Iris pigment epithelial cell (primary cell): ENCODE measurements at places on chromosomes 5 and 9.

- DNase-seq = no peak
Measured at GRCh38 chr5:58076483-58077257, 383.2 kb downstream of the PLK2 start.

DNA sequence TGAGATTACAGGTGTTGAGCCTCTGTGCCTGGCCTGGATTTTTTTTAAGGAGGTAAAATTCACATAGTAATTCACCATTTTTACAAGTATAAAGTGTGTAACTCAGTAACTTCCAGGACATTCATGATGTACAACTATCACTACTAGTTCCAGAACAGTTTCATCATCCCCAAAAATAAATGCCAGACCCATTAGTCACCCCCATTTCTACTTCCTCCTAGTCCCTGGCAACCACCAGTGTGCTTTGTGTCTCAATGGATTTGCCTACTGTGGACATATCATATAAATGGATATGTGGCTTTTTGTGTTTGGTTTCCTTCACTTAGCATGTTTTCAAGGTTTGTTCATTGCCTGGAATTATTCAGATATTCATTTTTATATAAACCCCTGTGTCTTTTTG is 72.5 kb upstream of the PANK3 start:
- DNase-seq = peak; percentile 85

- peak; percentile 83 for DNase-seq
Measured at GRCh38 chr5:7878381-7878873, 9.5 kb downstream of the MTRR start.

DNA sequence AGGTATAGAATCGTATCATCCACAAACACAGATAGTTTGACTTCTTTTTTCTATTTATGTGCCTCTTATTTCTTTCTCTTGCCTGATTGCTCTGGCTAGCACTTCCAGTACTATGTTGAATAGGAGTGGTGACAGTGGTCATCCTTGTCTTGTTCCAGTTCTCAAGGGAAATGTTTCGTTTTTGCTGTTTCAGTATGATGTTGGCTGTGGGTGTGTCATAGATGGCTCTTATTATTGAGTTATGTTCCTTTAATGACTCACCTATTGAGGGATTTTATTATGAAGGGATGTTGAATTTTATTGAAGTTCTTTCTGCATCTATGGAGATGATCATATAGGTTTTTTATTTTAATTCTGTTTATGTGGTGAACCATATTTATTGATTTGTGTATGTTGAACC is 70.3 kb downstream of the ENC1 start:
- no peak for DNase-seq

GRCh38 chr5:154784856-154785255 is 29.7 kb downstream of the LARP1 start:
- DNase-seq = no peak

- DNase-seq = no peak
Measured at GRCh38 chr5:173507171-173507570, 109.3 kb downstream of the BOD1 start.

DNA sequence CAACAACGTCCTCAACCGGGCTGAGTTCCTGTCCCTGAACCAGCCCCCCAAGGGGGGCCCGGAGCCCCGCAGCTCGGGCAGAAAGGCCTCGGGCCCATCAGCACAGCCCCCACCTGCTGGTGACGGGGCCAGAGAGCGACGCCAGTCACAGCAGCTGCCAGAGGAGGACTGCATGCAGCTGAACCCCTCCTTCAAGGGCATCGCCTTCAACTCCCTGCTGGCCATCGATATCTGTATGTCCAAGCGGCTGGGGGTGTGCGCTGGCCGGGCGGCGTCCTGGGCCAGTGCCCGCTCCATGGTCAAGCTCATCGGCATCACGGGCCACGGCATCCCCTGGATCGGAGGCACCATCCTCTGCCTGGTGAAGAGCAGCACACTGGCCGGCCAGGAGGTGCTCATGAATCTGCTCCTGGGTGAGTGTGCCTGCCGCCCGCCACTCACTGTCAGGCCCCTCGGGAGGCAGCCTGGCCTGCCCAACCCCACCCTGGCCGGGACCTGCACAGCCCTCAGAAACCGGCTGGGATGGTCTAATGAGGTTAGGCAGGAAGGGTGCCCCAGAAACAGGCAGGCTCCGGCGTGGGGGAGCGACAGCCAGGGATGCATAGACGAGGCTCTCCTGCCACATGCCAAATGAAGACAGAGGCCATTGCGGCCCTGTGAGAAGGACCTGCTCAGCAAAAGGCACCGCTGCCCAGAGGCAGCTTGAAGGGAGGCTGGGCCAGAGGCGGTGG is 678 bp downstream of the PLPP7 start:
- DNase-seq = no peak

- DNase-seq = no peak
Measured at GRCh38 chr5:7412409-7412808, 16.5 kb downstream of the ADCY2 start.

GRCh38 chr5:86974955-86975354 is 292.7 kb upstream of the RASA1 start:
- DNase-seq = no peak

- DNase-seq = peak; percentile 12
Measured at GRCh38 chr9:74645007-74645639, 148.0 kb downstream of the RORB start.
